ENCODE measurements at places on chromosomes 5 and 9.

GRCh38 chr9:35945341-35946018 lies 12.5 kb downstream of the OR2S2 start:
- peak; percentile 91 for DNase-seq

- no peak for DNase-seq
Observed at GRCh38 chr9:122835313-122835731, 6.9 kb upstream of the PDCL start.

DNA sequence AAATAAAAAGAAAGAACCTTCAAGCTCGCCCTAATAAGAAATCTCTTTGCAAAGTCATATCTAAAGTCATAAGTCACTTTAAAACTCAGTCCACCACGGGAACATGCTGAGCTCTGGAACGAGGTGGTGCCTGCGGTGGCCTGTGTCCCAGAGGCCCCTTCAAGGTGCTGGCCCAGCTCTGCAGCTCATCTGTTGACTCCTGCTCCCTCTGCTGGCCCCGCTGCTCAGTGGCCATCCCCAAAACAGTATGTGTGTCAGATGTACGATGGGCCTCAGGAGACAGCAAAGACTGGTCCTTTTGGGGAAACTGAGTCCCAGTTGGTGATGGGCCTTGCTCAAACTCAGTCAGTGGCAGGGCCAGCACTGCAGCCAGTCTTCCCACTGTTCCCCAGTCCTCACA lies 22.8 kb upstream of the FOXB2 start:
- DNase-seq = peak; percentile 55

DNA sequence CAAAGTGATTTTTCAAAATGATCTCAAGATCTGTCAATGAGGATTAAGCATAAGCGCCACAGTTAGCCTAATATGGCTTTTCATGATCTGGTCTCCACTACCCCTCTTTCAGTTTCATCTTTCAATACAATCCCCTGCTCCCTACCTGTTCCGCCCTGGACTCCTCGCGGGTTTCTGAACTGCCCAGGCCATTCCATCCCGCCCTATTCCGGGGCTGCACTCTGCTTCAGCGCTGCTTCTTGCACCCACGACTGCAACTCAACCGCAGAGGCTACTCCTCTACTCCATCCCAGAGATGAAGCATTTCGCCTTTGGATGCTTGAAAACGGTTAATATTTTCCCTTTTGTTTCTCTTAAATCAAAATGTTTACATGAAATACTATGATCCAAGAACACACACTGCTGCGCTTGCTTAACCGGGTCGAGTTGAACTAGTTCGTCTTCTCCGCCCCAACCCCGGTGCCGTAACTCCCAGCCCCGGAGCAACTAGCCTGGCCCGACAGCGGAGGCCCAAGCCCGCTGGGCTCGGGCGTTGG lies 716 bp upstream of the OTULIN start:
- no peak for DNase-seq

DNA sequence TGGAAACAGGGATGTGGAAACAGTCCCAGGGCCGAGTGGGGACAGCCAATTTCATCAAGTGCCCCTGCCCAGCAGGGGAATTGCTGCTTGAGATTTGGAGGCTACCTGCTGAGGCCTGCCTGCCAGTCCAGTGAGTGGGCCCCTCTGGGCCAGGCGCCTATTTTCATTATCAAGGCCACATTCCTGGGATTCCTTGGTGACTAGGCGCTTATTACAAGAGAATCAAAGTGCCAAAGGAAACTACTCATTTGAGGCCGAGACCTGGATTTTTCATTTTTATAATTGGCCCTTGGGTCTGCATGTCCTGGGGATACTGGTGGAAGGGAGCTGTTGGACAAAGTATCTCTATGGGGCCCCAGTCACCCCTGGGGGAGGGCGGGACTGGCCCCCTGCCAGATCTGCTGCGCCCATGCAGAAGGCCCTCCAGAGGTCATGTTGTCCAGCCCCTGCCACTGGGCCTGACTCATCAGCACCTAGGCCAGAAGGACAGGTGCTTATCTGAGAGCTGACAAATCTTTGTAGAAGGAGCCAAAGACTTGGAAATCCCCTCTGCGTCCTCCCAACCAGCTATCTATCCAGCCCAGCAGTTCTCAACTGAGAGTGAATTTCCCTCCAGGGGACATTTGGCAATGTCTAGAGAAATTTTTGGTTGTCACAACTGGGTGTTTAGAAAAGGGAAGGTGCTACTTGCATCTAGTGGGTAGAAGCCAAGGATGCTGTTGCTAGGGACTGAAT lies 45.6 kb downstream of the FOXI1 start:
- peak; percentile 80 for DNase-seq

DNA sequence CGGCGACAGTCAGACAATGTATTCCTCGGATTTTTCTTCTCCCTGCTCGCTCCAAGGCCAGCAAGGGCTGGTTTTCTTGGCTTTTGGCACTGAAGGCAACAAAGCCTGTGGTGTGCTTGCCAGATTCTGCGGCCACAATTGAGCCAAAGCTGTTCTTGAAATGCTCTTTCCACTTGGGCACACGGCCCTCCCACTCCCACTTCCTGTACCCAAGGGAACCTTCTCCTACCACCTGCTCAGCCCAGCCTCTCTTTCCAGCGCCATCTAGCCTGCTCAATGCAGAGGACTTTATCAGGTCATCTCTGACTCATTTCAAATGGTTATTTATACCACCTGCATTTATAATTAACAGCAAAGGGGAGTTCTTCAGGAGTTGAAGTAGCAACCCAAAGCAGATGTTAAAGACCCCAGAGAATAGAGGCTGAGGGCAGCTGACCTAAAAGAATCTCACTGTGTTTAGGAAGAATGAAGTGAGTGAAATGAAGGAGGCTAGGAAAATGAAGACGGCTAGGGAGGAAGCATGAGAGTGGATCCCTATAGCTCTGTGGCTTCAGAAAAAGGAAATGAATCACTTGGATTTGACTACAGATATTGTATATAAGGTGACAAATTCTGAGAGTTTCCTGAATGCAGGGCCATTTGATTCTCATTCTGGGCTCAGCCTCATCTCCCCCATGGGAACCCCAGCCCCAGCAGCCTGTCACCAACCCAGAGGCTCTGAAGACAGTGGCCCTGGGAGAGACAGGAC lies 439.0 kb downstream of the ENC1 start:
- peak; percentile 23 for DNase-seq

DNA sequence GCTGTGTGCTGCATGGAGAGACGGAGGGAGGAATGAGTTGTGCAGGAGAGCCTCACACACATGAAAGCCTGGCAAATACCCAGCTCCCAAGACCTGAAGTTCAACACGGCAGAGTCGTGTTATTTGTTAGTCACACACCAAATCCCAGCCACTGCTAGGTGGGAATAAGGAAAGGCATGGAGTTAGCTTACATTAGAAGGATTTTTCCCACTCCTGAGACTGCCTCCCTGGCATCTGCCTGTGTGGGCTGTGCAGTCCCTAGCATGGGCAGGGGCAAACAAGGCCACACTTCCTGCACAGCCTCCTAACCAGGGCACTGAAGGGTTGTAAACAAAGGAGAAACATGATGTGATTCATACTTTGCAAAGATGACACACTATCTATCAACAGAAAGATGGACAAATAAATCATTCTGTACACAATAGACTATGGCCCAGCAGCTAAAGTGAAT lies 306.8 kb downstream of the SPOCK1 start:
- DNase-seq = peak; percentile 19

GRCh38 chr9:19423163-19423562 lies 14.4 kb downstream of the ACER2 start:
- DNase-seq = no peak

GRCh38 chr9:130443840-130444492 lies 795 bp upstream of the ASS1 start:
- no peak for DNase-seq

GRCh38 chr5:83715236-83716065 lies 5.2 kb downstream of the HAPLN1 start:
- DNase-seq = no peak

- DNase-seq = no peak
Observed at GRCh38 chr9:89476546-89476945, 21.4 kb downstream of the SEMA4D start.

- DNase-seq = no peak
Observed at GRCh38 chr9:122389195-122389594, 18.4 kb downstream of the PTGS1 start.

GRCh38 chr5:172573986-172574870 lies 66.8 kb upstream of the NEURL1B start:
- DNase-seq = no peak

DNA sequence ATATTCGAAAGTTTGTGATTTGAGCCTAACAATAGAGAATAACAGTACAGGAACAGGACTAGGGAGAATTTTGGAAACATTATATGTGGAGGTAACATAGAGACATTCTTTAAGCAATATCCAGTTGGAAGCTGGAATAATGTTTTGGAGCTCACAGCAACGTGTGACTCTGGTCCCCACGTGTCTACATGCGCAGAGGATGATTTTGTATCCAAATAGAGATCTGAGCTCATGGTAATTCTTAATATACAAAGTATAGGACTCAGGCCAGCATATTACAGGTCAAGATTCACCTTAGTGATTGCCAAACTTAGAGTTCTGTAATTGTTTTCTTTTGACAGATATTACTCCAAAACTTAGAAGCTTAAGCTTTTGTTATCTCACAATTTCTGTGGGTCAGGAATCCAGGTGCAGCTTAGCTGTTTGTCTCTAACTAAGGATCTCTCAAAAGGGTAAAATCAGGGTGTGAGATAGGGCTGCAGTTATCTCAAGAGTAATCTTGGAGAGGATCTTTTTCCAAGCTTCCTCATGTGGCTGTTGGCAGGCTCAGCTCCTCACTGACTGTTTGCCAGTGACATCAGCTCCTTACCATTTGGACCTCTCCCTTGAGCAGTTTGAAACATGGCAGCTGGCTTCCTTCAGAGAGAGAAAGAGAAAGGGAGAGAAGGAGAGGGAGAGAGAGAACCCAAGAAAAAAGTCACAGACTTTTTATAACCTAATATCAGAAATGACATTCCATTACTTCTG lies 272.0 kb upstream of the ZNF462 start:
- DNase-seq = no peak

DNA sequence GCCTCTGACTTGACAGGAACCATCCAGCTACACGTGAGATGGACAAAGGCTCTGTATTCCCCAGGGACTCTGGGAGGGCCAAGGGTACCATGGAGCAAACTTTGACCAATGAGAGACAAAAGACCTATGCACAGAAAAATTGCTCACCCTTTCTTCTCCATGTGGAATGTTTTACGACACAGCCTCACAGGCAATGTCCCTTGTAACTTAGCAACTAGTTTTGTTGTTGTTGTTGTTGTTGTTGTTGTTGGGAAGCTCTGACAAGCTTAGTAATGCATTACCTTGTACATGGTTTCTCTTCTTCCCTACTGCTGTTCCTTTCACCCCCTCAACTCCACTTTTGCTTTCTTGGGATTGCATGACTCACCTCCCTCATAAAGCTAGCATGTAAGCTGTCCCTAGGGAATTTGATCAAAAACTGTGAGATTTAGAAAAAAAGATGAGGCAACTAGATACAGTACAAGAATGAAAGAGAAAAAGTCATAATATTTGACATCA lies 550.9 kb downstream of the RAB3C start:
- peak; percentile 80 for DNase-seq

All from cardiac fibroblast (primary cell).